Mesothelial cell of epicardium (in vitro differentiated cells): ENCODE measurements at places on chromosomes 4 and X. TPM values are rescaled to one million over a fixed set of nuclear protein-coding genes. Genes with fewer than 3 reads are reported as not detected.

The PLAC8 gene
- total RNA-seq: 0.50 to 1.6 TPM (median 1.2 TPM) in 3 replicates

The CCDC120 gene
- total RNA-seq: 33.5 to 35.1 TPM (median 33.7 TPM) in 3 replicates

The POLR2B gene
- 99.7 to 103 TPM (median 102 TPM) in 3 replicates for total RNA-seq

GRCh38 chrX:119565107-119565663, at the start of gene STEEP1:
Gene STEEP1, minus strand, starts transcription at chrX:119565409. Its CDS starts 54 bp downstream, at chrX:119565355.
- peak; percentile 63 for DNase-seq
- peak within 1 kb of the TSS; percentile 98 for H3K27ac ChIP-seq
- no peaks in the 10 kb centered on the region for H3K27me3 ChIP-seq
- peaks cover 6% of the 10 kb centered on the region for H3K4me1 ChIP-seq
- peak within 1 kb of the TSS; percentile 95 for H3K4me3 ChIP-seq

- no peak overlapping the region for H3K4me3 ChIP-seq
- no peaks in the 10 kb centered on the region for H3K4me1 ChIP-seq
- DNase-seq: no peak
Observed at GRCh38 chr4:6501171-6501570, 28.8 kb upstream of the PPP2R2C start.
